ENCODE measurements at places on chromosomes 1 and 21.

GRCh38 chr21:38993561-38993960 lies 187.8 kb downstream of the ETS2 start:
- no peak for DNase-seq

- DNase-seq = no peak
These were observed 32.5 kb downstream of the CDKN2C start for GRCh38 chr1:51002516-51002915.

DNA sequence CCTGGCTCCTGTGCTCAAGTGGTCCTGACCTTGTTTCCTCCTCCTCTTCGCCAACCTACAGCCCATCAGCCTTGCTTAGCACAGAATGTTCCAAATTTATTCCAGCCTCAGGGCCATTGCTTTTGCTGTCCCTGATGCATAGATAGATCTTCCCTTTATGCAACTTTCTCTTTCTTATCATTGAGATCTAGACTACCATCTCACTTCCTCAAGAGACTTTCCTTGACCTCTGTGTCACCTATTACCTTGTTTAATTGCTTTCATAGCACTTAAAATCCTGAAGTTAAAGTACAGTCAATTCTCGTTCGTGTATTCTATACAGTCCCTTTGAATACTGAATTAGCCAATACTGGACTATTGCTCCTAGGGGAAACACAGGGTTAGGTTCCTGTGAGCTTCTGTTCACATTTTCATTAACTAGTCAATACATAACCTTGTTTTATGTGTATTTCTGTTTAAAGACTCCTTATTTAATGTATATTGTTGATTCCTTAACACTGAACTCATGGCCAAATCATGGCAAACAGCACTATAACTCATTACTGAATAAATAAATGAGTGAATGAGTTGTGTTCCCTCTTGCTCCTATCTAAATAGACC lies 26.2 kb upstream of the MCOLN3 start:
- no peak for DNase-seq

DNA sequence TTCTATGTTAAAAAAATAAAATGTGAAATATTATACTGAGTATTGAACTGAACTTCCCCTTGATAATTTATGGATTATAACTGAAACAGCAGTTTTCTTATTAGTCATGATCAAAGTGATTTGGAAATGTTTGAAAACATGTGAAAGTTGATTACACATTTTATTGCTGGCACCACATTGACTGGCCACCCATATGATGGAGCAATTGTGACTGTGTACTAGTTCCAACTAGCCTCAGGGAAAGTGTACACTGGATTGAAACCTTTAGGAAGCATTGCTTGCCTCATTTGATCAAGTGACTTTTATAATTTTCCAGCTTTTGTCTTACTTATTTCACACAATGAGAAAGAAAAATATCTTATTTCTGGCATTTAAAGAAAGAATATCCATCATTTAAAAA lies 128.0 kb upstream of the ADGRL2 start:
- no peak for DNase-seq

DNA sequence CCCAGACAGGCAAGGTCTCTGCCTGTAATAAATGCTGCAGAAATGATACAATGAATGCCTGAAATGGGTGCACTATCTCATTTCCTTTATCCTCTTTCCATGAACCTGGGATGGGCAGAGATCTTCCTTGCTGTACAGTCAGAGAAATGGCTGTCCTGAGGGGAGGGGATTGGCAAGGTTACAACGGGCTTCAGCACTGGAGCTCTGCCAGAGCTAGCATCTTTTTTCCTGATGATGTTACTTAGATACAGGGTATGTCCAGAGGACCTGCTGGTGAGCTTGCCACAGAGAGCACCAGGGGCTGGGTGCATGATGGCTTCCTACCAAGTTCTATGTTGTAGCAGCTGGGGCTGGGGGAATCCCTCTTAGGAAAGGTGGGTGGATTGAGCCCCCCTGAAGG lies 115.1 kb downstream of the PLXNA2 start:
- DNase-seq = no peak

GRCh38 chr1:60564916-60565750 lies 491.6 kb upstream of the C1orf87 start:
- DNase-seq = no peak

DNA sequence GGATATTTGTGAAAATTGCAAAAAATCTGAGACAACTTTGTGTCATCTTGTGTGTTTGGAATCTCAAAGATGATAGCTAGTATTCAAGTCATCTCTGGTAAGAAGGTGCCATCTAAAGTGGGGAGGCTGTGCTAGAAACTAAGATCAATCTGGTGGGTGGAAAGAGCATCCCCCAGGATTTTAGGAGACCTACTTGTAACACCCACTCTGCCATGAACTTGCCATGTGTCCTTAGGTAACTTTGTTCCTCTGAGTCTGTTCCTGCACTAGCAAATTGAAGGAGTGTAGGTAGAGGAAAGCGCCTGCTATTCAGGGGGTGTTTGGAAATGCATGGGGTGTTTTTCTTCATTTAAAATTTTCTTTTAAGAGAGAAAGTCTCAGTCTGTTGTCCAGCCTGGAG lies 24.4 kb downstream of the LGR6 start:
- no peak for DNase-seq

DNA sequence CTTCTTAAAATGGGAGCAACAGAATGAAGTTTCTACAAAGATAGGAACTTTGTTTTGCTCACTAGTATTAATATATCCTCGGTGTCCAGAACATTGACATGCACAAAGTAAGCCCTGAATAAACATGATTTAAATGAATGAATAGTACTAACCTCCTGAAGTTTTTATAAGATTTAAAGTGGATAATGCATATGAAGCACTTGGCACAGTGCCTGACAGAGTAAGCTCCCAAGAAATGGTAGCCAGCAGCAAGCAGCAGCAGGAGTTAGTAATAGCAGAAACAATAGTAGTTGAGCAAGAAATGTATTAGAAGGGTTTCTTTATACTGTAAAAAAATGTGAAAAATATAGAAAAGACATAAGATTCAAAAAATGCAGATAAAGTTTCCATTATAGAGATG lies 258.1 kb upstream of the C1orf87 start:
- DNase-seq = no peak

GRCh38 chr1:107936498-107937481 lies 28.2 kb downstream of the VAV3 start:
- DNase-seq = peak; percentile 93

DNA sequence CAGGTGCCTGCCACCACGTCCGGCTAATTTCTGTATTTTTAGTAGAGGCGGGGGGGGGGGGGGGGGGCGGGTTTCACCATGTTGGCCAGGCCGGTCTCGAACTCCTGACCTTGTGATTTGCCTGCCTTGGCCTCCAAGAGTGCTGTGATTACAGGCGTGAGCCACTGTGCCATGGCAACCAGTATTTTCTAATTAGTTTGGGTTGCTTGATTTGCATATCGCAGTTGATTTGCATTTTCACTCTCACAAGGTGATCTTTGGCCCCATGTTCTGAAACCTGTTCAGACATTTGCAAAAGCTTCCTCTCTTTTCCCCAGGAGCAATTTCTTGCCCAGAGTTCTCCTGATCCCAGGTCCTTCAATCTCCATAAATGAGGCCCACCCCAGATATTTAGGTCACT lies 1.7 kb downstream of the TOR3A start:
- DNase-seq = no peak

DNA sequence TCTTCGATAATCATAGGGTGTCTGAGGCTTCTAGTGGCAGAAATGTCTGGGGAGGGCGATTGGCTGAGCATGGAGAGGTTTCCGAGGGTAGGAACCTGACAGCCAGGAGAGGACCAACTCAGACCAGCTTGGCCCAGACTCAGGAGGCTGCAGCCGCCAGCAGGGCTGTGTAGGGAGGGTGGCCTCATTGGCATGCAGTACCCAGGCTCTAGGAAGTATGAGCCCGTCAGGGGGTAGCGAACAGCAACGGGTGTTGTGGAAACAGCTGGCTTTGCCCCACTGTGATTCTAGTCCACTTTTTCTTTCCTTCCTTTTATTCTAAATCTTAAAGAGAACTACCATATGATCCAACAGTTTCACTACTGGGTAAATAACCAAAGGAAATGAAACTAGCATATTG lies 103.3 kb downstream of the DIRAS3 start:
- DNase-seq = no peak

DNA sequence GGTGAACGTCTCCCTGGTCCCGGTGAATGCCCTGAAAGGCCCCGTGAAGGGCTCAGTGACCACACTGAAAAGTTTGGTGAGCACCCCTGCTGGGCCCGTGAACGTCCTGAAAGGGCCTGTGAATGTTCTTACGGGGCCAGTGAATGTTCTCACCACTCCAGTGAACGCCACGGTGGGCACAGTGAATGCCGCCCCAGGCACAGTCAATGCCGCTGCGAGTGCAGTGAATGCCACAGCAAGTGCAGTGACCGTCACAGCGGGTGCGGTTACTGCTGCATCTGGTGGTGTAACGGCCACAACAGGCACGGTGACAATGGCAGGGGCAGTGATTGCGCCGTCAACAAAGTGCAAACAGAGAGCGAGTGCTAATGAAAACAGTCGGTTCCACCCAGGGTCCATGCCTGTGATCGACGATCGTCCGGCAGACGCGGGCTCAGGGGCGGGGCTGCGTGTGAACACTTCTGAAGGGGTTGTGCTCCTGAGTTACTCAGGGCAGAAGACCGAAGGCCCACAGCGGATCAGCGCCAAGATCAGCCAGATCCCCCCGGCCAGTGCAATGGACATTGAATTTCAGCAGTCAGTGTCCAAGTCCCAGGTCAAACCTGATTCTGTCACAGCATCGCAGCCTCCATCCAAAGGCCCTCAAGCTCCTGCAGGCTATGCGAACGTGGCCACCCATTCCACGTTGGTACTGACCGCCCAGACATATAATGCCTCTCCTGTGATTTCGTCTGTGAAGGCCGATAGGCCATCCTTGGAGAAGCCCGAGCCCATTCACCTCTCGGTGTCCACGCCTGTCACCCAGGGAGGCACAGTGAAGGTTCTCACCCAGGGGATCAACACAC lies 41.5 kb downstream of the ZBTB17 start:
- DNase-seq = no peak

DNA sequence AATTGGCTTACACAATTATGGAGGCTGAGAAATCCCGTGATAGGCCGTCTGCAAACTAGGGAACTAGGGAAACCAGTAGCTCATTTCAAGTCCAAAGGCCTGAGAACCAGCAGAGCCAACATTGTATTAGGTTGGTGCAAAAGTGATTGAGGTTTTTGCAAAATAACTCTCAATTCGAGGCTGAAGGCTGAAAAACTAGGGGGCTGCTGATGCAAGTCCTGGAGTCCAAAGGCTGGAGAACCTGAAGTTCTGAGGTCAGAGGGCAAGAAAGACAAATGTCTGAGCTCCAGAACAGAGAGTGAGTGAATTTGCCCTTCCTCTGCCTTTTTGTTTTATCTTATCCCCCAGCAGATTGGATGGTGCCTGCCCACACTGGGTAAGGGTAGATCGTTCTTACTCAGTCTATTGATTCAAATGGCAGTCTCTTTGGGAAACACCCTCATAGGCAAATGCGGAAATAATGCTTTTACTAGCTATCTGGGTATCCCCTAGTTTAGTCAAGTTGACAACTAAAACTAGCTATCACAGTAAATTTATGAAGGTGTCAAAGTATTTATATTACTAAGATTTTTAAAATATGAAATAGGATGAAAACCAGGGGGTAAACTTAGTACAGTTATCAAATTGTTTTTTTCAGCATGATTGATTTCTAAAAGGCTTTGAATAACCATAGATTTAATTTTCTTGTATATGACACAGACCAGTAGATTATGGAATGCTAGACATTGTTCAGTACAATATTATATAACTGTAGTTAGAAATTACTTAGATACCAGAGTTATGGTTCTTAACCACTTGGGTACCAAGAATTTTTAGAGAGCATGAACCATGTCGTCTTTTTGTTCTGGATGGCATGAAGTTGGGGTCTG lies 15.4 kb downstream of the RABGAP1L start:
- no peak for DNase-seq

DNA sequence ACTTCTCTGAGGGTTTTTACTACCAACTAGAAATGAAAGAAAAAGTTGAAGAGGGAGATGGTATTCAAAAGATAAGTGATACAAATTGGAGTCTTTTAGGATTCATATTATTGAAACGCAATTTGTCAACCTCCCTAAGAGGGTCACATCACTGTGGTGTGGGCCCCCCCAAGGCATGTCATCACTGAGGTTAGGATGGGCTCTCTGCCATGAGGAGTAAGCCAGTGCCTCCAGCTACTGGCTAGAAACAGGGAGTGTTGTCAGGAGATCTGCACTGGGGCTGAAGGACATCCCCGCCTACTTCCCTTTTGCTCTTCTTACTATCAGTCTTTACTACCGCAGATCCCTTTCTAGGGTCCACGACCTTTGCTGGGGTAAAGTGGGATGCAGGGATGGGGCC lies 25.9 kb downstream of the ITSN1 start:
- no peak for DNase-seq

DNA sequence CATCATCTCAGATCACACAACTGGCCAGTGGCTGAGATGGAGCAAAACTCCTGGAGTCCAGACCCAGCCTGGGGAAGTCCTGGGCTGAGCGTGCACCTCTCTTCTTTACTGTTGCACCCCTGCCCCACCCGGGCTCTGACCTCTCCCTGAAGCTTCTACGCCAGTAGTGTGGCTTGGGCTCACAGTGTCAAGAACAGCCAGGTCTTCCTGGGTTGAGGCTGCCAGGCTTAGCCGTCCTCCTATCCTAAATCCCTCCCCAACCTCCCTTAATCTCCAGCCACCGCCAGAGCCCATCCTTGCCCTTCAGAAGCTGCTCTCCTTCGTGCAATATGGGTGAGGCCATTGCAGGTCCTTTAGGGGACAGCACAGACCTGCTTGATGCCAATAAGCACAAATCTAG lies 399.2 kb upstream of the VAMP3 start:
- DNase-seq = no peak

- DNase-seq = no peak
These were observed 3.8 kb upstream of the RGS13 start for GRCh38 chr1:192632188-192632587.

DNA sequence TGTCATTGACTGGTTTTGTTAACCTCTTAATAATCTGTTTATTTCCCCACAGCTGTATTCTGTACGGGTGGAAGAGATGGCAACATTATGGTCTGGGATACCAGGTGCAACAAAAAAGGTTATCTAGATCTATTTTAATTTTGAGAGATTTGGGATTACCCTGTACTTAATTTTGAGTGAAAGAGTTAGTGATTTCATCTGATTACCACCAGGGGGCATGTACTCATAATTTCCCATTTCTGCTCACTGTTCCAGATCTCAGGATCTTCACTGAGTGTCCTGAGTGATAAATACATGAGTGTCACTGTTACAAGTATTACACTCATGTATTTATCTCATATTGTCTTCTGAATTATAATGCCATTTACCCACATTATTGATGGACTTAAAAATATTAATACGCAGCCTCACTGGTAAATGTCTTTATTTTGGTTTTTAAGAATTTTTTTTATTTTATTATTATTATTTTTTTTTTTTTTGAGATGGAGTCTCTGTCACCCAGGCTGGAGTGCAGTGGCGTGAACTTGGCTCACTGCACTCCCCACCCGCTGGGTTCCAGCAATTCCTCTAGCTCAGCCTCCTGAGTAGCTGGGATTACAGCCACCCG lies 27.4 kb downstream of the DTL start:
- DNase-seq = peak; percentile 49

Data from NB4 (cell line).